Smooth muscle cell of the umbilical artery (primary cell): ENCODE measurements at places on chromosomes 7 and 10. TPM values are rescaled to one million over a fixed set of nuclear protein-coding genes. Genes with fewer than 3 reads are reported as not detected.

The APBB1IP gene
- total RNA-seq, result not detected in 2 replicates

The FGFR2 gene
- 1.8 and 9.2 TPM in 2 replicates for total RNA-seq

The FBXL13 gene
- total RNA-seq, result 2.1 and 2.3 TPM in 2 replicates

The FANK1 gene
- 4.5 and 4.6 TPM in 2 replicates for total RNA-seq

The CYP3A4 gene
- not detected in 2 replicates for total RNA-seq

The HOXA9 gene
- total RNA-seq, result 8.6 and 13.5 TPM in 2 replicates

The MTG1 gene
- 22.9 and 26.1 TPM in 2 replicates for total RNA-seq

The FEZF1 gene
- total RNA-seq, result not detected in 2 replicates

The OR6B1 gene
- total RNA-seq, result not detected in 2 replicates

The PITX3 gene
- total RNA-seq, result not detected in 2 replicates

The ZNF425 gene
- total RNA-seq, result 3.6 and 4.5 TPM in 2 replicates

The ODAD2 gene
- 1.5 and 1.8 TPM in 2 replicates for total RNA-seq

The STK31 gene
- total RNA-seq, result not detected in 2 replicates

The PDZD7 gene
- 1.2 and 1.5 TPM in 2 replicates for total RNA-seq

The LBX1 gene
- total RNA-seq, result not detected in 2 replicates

The TAS2R40 gene
- not detected in 2 replicates for total RNA-seq

The ADIRF gene
- total RNA-seq, result 1.3 and 1.5 TPM in 2 replicates
